ENCODE measurements at places on chromosomes 2 and 18.

GRCh38 chr2:228624733-228625132 is 443.2 kb upstream of the SPHKAP start:
- no peak for DNase-seq

DNA sequence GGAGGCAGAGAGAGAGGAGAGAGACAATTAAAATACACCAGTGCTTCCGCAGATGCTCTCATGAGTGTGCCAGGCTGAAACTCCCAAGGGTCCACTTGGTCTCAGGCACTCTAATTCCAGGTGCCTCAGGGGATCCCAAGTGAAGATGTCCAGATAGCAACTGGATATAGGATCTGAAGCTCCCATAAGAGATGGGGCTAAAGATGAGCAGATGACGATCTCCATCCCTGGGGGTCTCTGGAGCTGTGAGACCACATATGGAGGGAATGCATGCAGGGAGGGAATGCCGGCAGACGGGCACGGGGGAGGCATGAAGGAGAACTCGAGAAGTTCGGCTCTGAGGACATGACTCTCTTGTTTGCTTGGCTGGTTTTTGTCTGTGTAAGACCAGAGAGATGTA is 223.7 kb upstream of the RAB6C start:
- DNase-seq: no peak

- DNase-seq: no peak
Measured at GRCh38 chr2:102143450-102143985, 972 bp downstream of the IL1R1 start.

GRCh38 chr2:191593622-191594385 is 84.1 kb upstream of the NABP1 start:
- DNase-seq: no peak

DNA sequence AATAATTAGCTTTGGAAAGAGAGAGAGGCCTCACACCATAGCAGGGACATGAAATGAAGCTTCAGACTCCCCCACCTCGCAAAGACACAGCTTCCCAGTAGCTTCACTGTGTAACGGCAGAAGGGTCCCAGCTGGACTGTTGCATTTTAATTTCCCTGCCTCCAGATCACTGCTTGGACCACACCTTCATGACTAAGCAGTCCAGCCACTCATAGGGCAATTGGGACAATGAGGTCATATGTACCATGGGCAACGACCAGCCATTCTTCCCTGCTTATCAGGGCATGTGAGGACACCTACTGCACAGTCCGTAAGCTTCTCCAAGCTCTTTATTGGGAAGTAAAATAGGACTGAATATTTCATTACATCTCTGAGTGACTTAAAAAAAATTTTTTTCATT is 183.0 kb downstream of the MREG start:
- DNase-seq: no peak

- no peak for DNase-seq
Measured at GRCh38 chr2:28185891-28186290, 206.8 kb upstream of the FOSL2 start.

GRCh38 chr2:177612659-177613058 is 220.1 kb downstream of the AGPS start:
- no peak for DNase-seq

- no peak for DNase-seq
Measured at GRCh38 chr2:40559175-40559574, 107.3 kb upstream of the SLC8A1 start.

GRCh38 chr2:217223222-217223930 is 363.5 kb upstream of the TNP1 start:
- no peak for DNase-seq

GRCh38 chr2:115011721-115012120 is 569.3 kb downstream of the DPP10 start:
- DNase-seq: no peak

GRCh38 chr2:121904656-121905055 is 149.2 kb downstream of the TSN start:
- no peak for DNase-seq

GRCh38 chr2:54876764-54877163 is 153.3 kb downstream of the EML6 start:
- DNase-seq: no peak

DNA sequence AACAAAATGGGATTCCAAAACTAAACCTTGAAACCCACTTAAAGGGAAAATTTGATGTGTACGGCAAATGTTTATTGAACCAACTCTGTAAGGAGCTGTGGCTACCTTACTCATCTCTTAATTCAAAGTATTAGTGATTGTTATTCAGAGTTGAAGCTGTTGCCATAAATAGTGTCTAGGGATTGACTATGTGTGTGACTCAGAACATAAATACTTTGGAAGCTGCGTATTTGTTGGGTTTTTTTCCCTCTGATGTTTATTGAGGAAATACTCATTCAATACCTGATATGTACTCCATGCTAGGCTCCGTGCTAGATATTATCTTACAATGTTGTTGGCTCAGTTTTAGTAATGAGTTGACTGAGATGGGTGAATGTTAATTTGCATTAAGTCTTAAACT is 90.4 kb downstream of the PTRHD1 start:
- DNase-seq: no peak

DNA sequence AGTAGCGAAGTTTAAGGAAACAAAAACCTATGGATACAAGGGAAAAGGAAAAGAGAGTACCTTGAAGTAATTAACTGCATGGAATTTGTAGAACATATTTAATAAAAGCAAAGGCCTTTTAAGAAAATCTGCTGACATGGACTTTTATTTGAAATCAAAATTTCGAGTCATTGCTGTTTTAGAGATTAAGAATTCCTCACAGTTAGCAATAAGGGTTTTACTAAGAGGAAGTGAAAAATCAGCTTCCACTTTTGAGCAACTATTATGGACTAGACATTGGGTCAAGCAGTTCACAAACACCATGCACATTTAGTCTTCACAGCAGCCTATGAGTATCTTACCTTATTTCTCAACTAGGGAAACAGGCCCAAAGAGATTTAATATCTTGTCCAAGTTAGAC is 876.3 kb downstream of the BCL11A start:
- DNase-seq: no peak

DNA sequence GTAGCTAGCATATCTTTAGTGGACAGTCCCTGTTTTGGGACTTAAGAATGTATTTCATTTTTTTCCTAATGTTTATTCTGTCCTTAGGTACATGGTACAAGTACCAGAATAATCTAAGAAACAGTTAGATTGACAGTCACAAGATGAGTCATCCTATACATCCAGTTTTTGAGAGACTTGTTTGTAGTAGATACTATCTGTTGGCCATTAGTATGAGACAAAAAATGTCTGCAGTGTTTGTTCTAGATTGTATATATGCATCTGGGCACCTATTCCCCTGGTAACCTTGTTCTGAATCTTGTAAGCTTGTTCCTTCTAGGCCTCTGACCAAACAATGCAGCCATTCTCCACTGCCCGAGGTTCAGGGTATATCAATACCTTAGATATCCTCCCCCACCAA is 1343.5 kb downstream of the SUCLG1 start:
- DNase-seq: no peak

GRCh38 chr18:79530821-79531220 is 135.1 kb downstream of the NFATC1 start:
- DNase-seq: no peak
